Smooth muscle cell of the umbilical artery (primary cell): ENCODE measurements at places on chromosomes 16 and 17. TPM values are rescaled to one million over a fixed set of nuclear protein-coding genes. Genes with fewer than 3 reads are reported as not detected.

KRT17 gene
- total RNA-seq = 2.7 and 2.8 TPM in 2 replicates

UMOD gene
- not detected in 2 replicates for total RNA-seq

CD300A gene
- not detected in 2 replicates for total RNA-seq

UNC13D gene
- 0.83 and 2.4 TPM in 2 replicates for total RNA-seq

KCTD19 gene
- total RNA-seq = not detected in 2 replicates

FOXJ1 gene
- total RNA-seq = not detected in 2 replicates

CDH5 gene
- 0.42 and 0.59 TPM in 2 replicates for total RNA-seq

GAST gene
- not detected in 2 replicates for total RNA-seq

GOSR1 gene
- total RNA-seq = 45.1 and 50.7 TPM in 2 replicates

KRTAP4-9 gene
- total RNA-seq = not detected in 2 replicates

MYH2 gene
- total RNA-seq = under 0.01 and 0.97 TPM in 2 replicates
